ENCODE measurements at places on chromosomes 7 and 10.

- no peak for DNase-seq
These were observed 25.4 kb upstream of the INPP5F start for GRCh38 chr10:119700321-119700954.

DNA sequence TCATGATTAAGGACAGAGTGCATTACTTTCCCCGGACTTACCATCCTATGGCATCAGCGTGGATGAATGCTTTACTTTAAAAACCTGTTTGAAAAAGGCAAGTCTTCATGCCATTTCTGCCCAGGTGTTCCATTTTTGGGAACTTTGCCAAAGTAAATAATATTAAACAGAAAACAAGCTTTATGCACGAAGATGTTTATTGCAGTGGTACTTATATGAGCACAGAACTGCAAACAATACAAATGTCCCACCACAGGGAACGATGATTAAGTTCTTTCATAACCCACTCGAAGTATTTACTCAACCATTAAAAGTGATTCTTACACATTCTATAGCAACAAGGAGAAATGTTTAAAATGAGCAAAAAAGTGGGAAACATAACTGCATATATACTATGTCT is 109.7 kb upstream of the GDF10 start:
- DNase-seq, result no peak

GRCh38 chr7:1965579-1966294 is 267.0 kb downstream of the MAD1L1 start:
- no peak for DNase-seq

DNA sequence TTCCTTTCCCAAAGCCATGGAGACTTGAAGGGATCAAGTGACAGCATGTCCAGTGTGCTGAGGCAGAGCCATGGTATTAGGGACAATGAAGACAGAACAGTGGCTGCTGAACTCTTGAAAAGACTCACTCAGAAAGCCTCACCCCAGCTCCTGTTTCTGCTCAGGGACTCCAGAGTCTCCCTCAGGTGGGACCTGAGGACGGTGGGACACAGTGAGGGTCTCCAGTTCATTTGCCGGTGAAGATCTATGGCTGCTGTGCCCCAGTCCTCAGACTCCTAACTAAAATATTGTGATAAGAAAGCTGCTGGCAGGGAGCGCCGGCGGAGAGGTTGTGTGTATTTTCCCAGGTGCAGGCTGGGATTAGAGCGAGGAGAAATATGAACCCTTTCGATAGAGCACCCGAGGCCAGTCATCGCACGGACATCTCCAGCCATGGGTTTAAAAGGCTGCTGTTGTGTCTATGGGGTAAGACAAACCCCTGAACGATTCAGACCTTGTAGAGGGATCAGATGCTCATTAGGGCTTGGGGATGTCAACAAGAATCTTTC is 57.2 kb downstream of the C7orf25 start:
- DNase-seq, result no peak

DNA sequence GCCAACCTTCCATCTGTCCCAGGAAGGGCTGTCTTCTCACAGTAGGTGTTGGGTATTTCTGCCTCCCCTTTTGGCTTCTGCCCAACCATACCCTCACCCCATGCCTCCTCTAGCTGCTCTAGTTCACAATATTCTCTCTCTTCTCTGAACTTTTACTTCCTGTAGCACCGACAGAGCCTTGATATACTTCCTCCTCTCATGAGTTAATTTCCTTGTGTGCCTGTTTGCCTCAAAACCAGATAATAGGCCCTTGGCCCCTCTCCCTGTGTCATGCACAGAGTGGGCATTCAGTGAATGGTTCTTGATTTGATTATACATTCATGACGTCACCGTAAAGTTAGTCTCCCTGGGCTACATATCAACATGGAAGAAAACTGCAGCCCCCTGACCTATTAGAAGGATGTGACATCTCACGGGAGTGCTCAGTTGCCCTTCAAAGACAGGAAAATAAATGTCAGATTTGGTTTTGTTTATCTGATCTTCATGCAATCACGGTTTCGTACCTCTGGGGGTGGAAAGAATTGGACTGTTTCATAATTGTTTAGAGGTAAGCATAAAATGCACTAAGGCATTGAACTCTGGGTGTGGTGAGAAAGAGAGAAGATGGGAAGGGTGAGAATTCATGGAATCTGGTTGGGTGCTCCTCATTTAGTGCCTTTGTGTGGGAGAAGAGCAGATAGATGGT is 127.7 kb downstream of the ITIH5 start:
- DNase-seq, result no peak

- DNase-seq, result no peak
These were observed 132.3 kb downstream of the PLXNA4 start for GRCh38 chr7:132443761-132444520.

DNA sequence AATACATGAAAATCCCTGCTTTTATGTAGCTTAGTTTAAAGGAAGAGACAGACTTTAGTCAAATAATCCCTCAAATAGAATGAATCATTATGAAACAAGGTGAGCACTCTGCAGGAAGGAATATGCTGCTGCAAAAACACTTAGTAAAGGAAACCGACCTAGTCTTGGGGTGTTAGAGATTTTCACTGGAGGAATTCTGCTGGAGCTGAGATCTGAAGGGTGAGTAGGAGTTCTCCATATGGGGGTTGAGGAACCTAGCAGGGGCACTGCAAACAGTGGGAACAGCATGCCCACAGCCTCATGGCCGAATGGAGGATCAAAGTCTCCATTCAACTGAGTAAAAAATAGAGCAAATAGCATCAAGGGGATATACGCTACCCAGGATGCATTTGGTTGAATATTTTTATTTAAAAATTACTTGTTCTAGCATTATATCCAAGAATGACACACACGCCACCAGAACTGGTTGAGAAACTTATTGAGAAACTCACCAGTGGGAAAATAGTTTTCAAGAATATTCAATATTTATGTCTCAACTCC is 3.5 kb downstream of the ITIH2 start:
- DNase-seq, result no peak

GRCh38 chr7:27605689-27606269 is 56.9 kb downstream of the HIBADH start:
- no peak for DNase-seq

DNA sequence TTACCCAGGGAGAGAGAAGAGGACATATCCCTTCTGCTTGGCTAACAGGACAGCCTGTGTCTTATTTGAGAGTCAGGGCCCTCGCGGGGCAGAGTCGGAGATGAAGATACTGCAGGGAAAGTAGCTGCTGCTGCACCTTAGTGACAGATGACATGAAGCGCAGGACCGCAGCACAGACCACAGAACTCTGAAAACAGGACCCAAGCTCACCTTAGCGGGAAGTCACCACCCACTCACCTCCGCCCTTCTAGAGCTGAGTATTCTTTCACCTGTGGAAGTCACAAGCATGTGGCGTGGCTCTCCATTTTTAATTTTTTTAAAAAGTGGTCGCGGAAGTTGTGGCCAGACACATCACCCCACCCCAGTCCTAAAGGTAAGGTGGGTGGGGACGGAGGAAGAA is 191.4 kb downstream of the FAM107B start:
- peak; percentile 65 for DNase-seq

- no peak for DNase-seq
These were observed 55.3 kb upstream of the KAT6B start for GRCh38 chr10:74771054-74771453.

- no peak for DNase-seq
These were observed 7.4 kb downstream of the PTPN12 start for GRCh38 chr7:77544518-77544917.

DNA sequence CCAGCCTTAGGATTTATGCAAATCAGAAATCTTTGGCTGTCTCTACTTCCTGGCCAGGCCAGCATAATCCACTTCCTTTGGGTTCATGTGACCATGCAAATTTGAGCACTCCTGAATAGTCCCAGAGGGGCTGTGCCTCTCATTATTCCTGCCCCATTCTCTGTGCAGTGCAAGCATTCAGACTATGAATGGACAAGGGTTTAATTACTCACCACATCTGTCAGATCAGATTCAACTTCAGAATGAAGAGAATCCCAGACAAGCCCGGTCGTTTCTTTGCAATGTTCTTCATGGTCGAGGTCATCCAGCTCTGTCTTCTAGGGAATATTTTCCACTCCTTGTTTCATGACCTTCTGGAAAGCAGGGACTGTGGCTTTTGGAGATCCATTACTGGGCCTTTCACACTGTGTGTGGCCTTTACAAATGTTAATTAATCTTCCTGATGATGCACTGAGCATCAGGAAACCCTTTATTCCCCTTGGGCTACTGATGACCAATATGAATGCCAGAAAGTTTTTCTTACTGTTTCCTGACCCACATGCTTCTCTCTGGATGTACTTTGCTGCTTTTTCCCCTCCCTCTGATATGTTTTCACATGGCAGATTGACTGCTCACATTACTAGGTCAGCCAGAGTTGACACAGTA is 217.6 kb upstream of the TCF7L2 start:
- no peak for DNase-seq

- no peak for DNase-seq
These were observed 472.4 kb downstream of the TFEC start for GRCh38 chr7:115558161-115558560.

- DNase-seq, result no peak
These were observed 5.2 kb upstream of the POT1 start for GRCh38 chr7:124934841-124935240.

- no peak for DNase-seq
These were observed 162.7 kb upstream of the CDK1 start for GRCh38 chr10:60615541-60615940.

DNA sequence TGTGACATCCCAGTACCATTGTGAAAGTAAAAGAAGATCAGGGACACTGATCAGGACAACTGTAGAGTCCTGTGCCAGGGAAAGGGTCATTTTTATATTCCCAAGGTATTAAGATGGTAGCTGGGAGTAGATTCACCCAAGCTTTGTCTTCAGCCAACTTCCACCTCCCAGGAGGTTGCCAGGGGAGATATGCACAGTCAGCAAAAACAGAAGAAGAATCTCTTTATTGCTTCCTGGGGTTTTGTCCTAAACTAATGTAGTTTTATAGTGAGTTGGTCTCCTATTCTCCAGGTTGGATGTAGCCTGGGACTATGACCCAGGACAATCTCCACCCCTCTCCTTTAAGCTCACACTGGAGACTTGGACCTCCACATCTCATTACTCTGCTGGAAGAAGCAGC is 139.2 kb downstream of the RAMP3 start:
- DNase-seq, result no peak

DNA sequence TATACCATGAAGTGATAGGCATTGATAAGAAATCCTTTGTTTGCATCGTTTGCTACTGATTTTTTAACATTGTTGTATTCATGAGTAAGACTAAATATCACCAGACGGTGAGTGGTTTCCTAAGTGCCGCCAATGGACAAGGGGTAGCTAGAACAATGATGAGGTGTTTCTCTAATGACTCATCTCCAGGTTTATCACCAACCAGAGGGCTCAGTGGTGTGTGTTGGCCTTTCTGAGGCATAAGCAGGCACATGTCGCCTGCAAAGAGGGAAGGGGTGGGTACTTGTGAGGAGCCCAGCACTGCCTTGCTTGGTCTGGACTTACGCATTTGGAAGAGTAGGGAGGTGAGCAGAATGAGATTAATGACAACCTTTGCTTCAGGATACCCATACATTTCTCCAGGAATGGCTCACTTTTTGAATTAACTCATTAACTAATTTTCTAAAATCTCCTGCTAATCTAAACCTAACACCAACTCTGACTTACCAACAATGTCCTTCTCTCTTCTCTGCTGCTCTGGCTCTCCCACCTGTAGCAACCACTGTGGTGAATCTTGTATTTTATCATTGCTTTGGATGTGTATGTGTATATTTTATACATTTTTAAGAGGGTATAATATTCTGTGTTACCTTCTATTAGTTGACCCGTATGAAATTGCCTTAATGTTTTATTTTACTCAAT is 722.6 kb downstream of the GRID1 start:
- DNase-seq, result no peak

GRCh38 chr10:299969-300368 is 164.7 kb downstream of the ZMYND11 start:
- no peak for DNase-seq

- DNase-seq, result no peak
These were observed 56.2 kb downstream of the EEPD1 start for GRCh38 chr7:36208997-36209813.

GRCh38 chr10:11157292-11158076 is 139.8 kb downstream of the CELF2 start:
- no peak for DNase-seq

GRCh38 chr10:92387289-92387940 is 96.4 kb downstream of the MARCHF5 start:
- DNase-seq, result no peak

GRCh38 chr10:16867556-16867955 is 50.3 kb upstream of the RSU1 start:
- DNase-seq, result no peak

GRCh38 chr10:90222372-90222771 is 521.0 kb downstream of the KIF20B start:
- DNase-seq, result no peak

DNA sequence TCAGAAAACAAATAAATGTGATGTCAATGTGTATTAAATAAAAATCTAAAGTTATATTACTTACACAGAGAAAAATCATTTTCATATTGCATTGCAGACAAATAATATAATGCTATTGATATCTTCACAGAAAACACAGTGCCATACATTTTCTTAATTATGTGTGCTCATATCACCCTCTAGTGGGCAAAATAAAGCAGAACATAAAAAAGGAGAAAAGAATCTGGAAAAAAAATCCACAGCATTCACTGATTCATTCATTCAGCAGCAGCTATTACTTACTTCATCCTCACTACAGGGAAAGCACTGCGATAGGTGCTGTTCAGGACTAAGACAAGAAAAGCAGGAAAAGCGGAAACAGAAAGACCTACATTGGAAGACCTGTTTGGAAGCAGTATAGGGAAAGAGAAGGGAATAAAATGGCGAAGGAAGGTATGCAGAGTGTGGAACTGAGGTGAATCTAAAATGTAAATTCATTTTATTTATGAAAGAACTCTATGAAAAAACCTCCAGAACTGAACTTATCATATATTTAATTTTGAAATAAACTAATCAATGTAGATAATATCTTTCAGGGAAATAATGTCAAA is 73.2 kb downstream of the POT1 start:
- DNase-seq, result no peak

DNA sequence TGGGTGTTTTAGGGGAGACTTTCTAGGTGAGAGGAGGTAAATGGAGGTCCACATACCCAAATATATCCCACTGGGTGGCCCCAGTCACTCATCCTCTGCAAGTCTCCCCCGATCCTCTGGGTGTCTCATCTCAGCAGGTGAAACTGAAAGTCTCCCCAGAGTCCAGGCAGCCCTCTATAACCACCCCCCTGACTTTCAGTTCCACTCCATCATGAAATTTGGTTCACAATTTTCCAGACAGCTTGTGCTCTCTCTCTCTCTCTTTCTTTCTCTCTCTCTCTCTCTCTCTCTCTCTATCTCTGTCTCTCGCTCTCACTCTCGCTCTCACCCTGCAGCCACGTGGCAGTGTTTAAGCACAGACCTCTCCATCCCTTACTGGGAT is 56.7 kb upstream of the ELN start:
- no peak for DNase-seq

DNA sequence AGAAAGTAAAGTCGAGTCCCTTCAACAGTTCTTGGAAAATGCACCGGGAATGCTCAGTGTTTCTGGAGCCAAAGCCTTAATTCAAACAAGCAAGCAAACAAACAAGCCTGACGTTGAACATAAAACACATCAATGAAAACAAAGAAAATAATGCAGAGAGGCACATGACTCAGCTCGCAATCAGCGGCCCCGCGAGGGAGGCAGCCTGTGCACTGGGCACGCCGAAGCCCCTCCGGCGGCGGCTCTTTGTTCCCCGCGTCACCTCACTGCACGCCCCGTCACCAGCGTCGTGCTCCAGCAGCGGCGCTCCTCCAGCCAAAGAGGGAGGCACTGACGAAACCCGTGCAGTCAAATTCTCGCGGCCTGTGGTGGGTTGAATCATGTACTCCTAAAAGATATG is 151.5 kb downstream of the DNAJB6 start:
- no peak for DNase-seq
